Activated CD8-positive, alpha-beta memory T cell treated with anti-CD3 and anti-CD28 coated beads for 1 hour (primary cell): ENCODE measurements at places on chromosomes 11 and 22.

DNA sequence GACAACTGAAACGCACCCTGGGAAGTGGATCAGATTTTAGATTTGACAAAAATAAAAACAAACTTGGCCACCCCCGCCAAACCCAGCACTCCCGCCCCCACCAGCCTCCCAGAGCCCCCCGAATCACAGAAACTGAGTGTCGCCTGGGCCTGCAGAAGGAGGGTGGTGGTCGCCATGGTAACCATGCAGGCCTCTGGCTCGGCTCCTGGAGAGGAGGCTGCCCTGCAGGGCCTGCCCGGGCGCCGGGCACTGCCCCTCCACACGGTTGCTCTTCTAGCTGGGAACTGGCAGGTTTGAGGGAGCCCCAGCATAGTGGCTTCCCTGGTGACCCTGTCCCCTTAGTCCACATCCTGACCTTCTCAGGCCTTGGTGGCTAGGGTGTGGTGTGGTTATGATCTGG is 19.3 kb downstream of the CACNA1I start:
- DNase-seq: no peak

GRCh38 chr11:130448416-130449309 is at the start of gene ADAMTS15:
Gene ADAMTS15 (plus strand): TSS chr11:130448645. CDS start chr11:130448974, 329 bp downstream.
- no peak for DNase-seq

DNA sequence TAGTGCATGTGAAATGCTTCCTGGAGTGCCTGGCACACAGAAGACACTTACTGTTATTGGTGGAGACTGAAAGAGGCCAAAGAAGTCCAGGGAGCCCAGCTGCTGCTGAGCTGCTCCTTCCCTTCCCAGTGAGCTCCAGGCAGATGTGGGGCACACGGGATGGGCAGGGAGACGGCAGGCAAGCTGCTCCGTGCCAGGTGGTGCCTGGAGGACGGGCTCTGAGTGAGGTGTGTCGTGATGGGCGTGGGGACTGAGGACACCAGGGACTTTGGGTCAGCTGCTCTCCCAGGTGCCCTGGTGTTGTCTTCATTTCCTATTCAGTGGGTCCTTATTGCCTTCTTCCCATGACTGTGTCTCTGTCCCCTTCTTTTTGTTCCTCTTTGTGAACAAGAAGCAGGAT is 19.5 kb downstream of the TAB1 start:
- DNase-seq: no peak

DNA sequence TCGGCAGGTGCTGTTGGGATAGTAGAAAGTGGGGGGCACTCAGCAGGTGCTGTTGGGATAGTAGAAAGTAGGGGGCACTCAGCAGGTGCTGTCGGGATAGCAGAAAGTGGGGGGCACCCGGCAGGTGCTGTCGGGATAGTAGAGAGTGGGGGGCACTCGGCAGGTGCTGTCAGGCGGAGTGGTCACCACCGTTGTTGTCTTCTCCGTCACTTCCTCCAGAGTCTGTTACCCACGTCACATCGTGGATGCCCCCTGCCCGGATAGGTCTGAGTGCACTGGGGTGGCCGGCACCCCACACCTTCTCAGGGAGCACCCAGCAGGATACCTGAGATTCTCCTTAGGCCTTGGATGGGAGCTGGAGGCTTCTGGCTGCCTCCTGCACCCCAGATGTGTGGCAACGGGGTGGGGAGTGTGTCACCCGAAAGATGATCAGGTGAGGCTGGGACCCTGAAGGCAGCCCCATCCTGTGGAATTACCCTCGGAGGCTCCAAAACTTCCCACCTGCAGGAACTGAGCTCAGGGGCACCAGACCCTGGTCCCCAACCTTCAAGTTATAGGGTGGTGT is 24.1 kb upstream of the KRTAP5-7 start:
- no peak for DNase-seq

- DNase-seq: no peak
Measured at GRCh38 chr11:34405079-34405858, 33.5 kb upstream of the CAT start.

DNA sequence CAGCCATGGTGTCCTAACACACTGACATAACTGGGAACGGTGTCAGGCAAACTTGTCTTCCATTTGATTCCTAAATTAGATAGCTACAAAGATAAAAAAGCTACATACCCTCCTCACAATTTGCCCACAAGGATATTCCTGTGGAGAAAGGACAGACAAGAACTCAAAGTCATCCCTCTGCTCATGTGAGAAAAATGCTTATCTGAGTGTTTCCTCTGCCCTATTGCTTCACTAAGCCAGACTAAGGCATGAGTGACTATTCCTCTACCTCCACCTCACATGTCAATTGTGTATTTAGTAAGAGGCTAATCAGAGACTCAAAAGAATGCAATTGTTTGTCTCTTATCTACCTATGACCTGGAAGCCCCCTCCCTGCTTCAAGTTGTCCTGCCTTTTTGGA is 247.7 kb downstream of the DDX10 start:
- no peak for DNase-seq

- no peak for DNase-seq
Measured at GRCh38 chr22:32874976-32875375, 73.5 kb downstream of the TIMP3 start.

DNA sequence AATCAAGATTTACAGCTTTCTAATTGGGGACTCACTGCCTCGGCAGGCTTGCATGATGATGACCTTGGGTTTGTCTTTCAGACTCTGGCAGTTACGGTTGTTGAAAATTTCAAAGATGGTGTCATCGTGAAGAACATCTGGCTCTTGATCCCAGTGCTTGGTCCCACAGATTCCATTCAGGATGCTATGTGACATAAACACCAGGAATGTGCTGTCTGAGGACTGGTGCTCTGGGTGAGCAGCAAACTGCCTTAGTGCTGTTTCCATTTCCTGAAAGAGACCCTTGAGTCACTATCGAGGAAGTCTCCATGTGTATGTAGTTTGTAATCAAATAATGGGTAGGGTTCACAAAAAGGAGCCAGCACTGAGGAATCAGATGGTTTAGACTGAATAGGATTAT is 7.1 kb downstream of the CASP12 start:
- DNase-seq: no peak

GRCh38 chr11:94196363-94196762 is 67.7 kb downstream of the PANX1 start:
- no peak for DNase-seq

DNA sequence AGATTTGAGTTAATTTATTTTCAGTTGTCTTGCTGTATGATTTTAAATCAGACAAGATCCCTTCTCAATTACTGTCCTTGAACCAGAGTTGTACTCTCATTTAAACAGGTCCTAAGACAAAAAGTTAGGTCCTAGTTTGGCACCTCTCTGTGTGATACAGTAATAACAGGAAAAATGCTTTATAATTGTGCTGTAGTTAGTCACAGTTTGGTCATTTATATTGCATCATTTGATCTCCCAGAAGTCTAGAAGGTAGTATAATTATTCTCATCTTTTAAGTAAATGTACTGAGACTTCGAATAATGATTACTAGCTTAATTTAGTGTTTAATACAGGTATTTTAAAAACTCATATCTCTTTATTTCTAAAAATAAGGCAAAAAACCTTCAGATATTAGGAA is 18.1 kb upstream of the LUZP2 start:
- no peak for DNase-seq

DNA sequence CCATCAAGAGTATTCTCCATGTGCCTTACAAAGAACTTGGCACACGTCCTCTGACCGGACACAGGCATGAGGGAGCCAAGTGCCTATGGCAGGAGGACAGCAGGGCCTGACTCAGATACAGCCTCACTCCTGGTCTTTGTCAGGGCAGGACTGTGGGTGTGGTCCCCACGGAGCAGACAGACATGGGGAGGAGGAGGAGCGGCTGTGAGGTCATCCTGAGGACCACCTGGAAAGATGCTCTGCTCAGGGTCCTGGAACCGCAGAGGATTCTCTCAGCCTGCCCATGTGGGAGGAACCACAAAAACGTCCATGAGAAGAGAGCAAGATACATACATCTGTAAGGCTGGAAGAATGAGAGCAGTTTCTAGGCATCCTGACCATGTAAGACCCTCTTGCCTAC is 576.3 kb downstream of the BRD1 start:
- no peak for DNase-seq

DNA sequence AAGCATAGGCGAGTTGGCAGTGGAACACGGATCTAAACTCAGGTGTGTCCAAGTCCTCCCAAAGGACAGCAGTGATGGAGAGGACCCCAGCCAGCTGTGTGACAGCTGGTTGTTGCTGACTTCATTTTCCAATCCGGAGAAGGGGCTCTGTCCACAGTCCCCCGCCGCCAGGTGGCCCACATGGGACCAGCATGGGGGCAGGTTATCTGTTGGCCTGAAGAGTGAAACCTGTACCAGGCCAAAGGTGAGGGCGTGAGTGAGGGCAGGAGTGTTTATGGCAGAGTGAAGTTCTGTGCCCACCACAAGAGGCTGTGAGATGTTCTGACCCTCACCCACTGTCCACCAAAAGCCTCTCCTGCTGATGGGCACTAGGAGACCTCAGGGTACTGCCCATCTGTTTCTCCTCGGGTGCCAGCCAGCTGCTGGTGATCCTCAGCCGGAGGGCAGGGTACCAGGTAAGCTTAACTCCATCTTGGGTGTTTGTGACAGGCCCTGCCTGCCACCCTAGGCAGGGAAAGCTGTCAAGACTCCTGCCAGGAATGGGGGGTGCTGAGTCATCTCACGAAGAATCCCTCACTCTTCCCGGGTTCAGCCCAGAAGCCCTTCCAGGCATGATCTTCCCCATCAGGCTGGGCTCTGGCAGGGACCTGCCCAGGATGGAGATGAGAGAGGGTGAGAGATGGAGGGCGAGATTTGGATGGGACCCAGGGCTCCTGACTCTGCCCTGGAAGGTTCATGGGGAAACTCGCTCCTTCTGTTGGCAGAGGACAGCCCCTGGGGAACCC is 15.5 kb upstream of the TAB1 start:
- DNase-seq: no peak

DNA sequence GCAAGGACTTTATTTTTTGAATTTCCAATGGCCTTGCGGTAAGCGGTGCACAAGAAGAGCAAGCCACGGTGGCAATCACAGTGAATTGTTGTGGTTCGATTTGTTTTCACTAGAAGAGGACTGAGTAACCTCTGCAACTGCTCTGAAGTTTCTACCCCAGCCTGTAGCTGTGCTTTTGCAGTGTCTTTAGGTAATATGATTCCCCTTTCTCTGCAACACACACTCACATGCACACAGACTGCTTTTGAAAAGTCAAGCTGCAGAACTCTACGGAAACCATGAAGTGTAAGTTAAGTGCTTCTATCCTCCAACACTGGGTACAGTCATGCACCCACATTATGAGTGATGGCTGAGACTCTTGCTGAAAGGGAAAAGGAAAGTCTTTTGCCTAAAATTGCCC is 38.4 kb downstream of the CD44 start:
- DNase-seq: no peak

DNA sequence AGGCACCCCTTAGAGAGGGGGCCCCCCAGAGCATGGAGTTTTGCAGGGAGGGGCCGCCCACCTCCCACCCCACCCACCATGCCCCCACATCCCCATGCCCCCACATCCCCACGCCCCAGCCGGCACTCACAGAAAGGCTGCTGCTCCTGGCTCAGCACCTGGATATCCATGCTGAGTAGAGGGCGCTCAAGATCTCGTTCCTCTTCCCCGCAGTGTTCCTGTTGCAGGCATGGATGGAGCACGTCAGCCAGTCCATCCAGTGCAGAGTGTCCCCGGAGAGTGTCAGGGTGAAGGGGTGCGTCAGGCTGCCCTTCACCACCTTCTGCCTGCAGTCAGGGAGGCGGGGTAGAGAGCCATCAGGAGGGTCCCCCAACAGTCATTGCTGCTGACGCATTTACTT is 156.2 kb downstream of the CRYBB2 start:
- DNase-seq: no peak

DNA sequence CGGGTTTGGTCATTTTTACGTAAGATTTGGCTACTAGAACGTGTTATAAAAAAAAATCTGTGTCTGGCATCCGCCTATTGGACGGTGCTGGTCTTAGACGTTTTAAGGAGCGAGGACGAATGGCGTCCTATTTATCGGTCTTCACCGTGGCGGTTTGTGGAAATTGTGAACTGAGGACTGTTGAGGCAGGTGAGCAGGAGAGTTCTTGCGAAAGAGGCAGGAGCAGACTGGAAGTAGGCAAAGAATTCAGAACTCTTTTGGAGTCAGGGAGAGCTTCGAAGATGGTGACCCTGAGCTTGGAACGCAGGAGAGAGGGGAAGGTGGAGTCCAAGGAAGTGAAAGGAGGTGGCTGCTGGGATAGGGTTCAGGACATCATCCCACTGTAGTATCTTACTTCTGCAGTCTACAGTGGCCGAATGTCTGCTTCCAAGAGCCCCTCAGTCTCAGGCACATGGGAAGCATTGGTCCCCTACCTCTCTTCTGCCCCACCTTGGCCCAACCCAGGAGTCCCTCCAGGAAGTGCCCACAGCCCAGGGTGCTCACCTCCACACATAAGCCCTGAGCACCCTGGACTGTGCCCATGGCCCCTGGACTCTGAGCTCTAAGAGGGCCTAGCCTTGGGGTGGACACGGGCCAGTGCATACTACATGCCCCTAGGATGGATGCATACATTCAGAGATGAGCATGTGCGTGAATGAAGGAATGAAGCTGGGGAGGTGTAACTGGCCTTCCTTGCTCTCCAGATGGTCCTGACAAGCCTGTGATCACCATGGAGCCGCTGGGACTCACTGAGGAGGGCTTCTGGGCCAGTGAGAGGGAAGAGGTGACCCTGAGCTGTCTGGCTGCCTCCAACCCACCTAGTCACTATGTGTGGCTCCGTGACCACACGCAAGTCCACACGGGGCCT is 3.7 kb downstream of the VSIG10L2 start:
- DNase-seq: no peak

DNA sequence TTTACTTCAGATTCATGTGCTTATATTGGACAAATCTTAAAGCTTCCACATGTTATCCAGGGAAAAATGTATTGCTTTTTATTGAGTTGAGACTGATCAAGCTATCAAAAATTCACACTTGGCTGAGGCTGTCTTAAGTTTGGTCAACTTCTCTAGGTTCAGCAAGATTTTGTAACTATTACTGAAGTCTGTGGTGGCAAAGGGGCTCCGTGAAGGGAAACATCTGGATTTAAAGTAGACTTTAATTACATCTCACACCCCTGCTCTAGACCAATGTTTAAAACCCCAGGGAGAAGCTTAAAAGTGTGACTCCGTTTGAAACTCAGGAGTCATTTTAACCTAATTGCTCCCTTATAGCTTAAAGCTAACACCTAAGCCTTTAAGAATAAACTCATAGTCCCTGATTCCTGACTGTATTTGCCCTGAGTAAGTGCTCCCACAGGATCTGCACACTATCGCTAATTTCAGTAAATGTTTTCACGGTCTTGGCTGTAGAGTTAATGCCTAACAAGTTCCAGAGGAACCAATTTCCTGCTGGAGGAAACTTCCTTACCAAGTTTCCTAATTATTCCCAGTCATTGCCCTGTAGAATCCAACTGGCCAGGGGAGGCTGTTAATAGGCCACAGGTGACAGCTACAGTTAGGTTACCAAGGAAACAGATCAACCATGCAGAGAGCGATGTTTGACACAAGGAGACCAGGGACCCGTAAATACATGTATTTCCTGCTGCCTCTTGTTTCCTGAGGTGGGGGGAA is 40.5 kb downstream of the OR10A6 start:
- no peak for DNase-seq

DNA sequence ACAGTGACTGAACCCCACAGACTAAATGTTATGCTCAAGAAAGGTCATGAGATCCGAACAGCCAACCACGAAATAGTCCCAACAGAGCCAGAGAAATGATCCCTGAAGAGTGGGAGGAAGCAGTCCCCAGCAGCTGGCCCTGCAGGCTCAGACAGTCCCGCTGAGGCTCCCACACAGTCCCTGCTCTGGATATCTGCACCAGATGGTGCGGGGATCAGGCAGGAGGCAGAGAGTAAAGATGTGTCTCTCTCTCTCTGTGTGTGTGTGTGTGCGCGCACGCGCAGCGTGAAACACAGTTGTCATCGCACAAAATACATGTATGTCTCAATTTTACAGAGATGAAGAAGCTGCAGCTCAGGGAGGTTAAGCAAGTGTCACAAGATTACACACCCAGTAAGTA is 27.9 kb downstream of the GUCY1A2 start:
- no peak for DNase-seq
